ENCODE measurements at places on chromosomes 6 and 20.
A peak's percentile ranks its signal among the peaks of the same experiment; 100 is the strongest.

GRCh38 chr6:142284419-142284818 lies 17.4 kb upstream of the ADGRG6 start:
- H3K27ac ChIP-seq: no peak overlapping the region
- no peaks in the 10 kb centered on the region for H3K27me3 ChIP-seq
- no peak for DNase-seq

GRCh38 chr20:14644306-14645097 lies 307.1 kb upstream of the FLRT3 start:
- H3K27ac ChIP-seq: no peak overlapping the region
- H3K36me3 ChIP-seq: no peaks in the 10 kb centered on the region
- DNase-seq: no peak
- H3K4me3 ChIP-seq: no peak overlapping the region
- H3K27me3 ChIP-seq: no peaks in the 10 kb centered on the region

- peak overlapping the region; percentile 26 for H3K27ac ChIP-seq
- H3K36me3 ChIP-seq: peaks cover 4% of the 10 kb centered on the region
- no peaks in the 10 kb centered on the region for H3K4me1 ChIP-seq
- DNase-seq: no peak
Measured at GRCh38 chr6:106667022-106667402, 37.6 kb downstream of the QRSL1 start.

DNA sequence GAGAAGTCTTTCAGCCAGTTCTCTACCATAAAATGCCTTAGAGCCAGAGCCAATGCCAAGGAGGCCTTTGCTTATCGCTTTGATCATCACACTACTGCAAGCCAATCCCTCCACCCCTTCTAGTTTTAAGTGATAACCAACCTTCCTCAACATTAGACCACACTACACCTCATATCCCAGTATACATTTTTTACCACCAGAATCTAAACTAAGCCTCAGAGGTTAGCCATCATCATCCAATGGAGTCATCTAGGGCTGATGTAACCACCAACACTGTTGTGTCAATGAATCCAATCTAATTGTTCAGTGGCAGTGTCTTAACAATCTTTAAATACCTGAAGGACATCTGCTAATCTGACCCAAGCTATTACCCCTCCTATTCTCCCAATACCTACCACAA lies 6.4 kb downstream of the ZUP1 start:
- DNase-seq: no peak
- H3K27ac ChIP-seq: no peak overlapping the region

GRCh38 chr20:34058831-34059230 lies 53.2 kb downstream of the EIF2S2 start:
- H3K36me3 ChIP-seq: no peaks in the 10 kb centered on the region
- H3K4me1 ChIP-seq: no peaks in the 10 kb centered on the region
- no peak overlapping the region for H3K27ac ChIP-seq
- H3K27me3 ChIP-seq: no peaks in the 10 kb centered on the region

- peak; percentile 20 for DNase-seq
- H3K4me1 ChIP-seq: no peaks in the 10 kb centered on the region
- H3K4me3 ChIP-seq: no peak overlapping the region
- H3K27me3 ChIP-seq: no peaks in the 10 kb centered on the region
- peaks cover 3% of the 10 kb centered on the region for H3K36me3 ChIP-seq
Measured at GRCh38 chr20:44020406-44021148, 105.9 kb downstream of the TOX2 start.

GRCh38 chr6:2659882-2660281 lies 90.8 kb downstream of the MYLK4 start:
- no peak overlapping the region for H3K27ac ChIP-seq
- no peak overlapping the region for H3K4me3 ChIP-seq
- no peaks in the 10 kb centered on the region for H3K27me3 ChIP-seq
- no peak for DNase-seq
- no peaks in the 10 kb centered on the region for H3K36me3 ChIP-seq

GRCh38 chr6:32868257-32868788 lies 14.3 kb downstream of the PSMB9 start:
- H3K4me1 ChIP-seq: no peaks in the 10 kb centered on the region
- no peak for DNase-seq
- no peak overlapping the region for H3K4me3 ChIP-seq
- no peak overlapping the region for H3K27ac ChIP-seq
- H3K36me3 ChIP-seq: no peaks in the 10 kb centered on the region

GRCh38 chr6:160919723-160920440 lies 71.7 kb upstream of the MAP3K4 start:
- no peaks in the 10 kb centered on the region for H3K4me1 ChIP-seq
- no peaks in the 10 kb centered on the region for H3K36me3 ChIP-seq
- H3K27me3 ChIP-seq: no peaks in the 10 kb centered on the region
- H3K27ac ChIP-seq: no peak overlapping the region

DNA sequence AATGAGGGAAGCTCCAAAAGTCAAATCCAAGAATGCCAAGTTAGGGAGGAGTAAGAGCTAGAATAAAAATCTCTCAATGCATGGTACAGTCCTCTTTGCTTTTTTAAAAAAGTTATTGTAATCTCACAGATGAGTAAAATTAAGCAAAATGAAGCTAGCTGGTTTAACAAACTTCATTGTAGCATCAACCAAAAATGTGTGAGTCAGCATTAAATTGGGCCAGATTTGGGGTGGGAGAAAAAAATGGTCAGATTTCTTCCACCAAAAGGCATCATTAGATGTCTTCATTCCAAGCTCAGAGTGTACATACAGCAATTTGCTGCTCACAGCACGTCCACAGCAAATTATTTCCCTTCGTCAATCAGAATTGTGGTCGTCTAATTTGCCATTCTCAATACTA lies 441.5 kb upstream of the FLRT3 start:
- H3K36me3 ChIP-seq: no peaks in the 10 kb centered on the region
- DNase-seq: no peak
- no peaks in the 10 kb centered on the region for H3K4me1 ChIP-seq
- H3K4me3 ChIP-seq: no peak overlapping the region
- H3K27ac ChIP-seq: no peak overlapping the region
- H3K27me3 ChIP-seq: no peaks in the 10 kb centered on the region

DNA sequence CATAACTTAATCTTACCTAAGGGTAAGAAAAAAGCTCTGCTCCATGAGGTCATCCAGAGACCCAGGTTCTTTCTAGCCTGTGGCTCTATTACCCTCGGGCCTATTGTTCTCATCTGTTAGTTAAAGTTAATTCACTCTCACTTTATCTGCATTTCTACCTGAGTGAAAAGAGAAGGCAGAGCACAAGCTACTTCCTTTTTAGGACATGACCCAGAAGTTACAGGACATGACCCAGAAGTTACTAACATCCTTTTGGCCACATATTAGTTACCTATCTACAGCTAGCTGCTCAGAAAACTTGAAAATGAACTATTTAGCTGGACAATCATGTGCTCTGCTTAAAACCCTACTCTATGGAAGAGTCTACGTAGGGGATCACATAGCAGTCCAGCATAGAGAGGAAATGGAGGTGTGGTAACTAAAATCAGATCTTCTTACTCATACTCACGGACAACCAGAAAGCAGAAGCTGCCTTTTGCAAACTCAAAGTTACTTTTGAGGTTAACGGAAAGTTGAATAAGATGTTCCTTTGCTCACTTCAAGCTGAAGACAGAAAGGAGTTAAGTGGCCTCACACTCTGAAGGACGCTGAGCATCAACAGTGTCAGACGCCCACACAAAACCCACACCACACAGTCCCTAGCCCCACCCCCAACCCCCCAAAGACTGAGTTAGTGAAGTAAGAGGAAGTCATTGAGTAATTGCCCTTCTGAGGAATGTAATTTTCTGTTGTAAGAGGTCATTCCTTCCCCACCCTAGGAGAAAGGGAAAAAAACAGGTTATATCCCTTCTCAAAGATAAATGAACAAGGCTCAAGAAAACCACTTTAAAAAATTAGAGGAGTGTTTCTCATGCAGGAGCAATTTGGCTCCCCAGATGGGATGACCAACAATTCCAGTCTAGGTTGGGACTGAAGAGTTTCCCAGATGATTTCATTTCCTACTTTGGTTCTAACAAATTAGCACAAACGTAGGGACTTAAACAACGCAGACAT lies 45.9 kb upstream of the TAB2 start:
- no peaks in the 10 kb centered on the region for H3K27me3 ChIP-seq
- no peak for DNase-seq
- no peaks in the 10 kb centered on the region for H3K4me1 ChIP-seq
- H3K4me3 ChIP-seq: no peak overlapping the region

DNA sequence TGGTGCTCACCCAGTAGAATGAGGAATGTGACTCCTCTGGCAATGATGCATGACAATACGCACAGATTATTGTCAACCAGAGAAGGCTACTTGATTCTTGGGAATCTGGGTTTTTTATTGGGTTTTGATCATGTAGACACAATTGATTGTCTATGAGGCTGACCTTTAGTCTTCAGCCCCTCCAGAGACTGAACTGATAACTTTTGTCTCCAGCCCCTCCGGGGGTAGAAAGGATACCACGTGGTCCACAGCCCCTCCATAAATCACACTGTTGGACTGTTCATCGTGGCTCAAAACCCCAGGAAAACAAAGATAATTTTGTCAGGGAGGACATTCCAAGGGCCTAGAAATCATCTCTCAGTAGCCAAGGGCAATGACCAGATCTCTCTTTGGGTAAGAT lies 57.5 kb upstream of the ADGRF5 start:
- no peaks in the 10 kb centered on the region for H3K36me3 ChIP-seq
- no peak for DNase-seq
- H3K4me3 ChIP-seq: no peak overlapping the region
- no peak overlapping the region for H3K27ac ChIP-seq

GRCh38 chr6:42118162-42119001 lies 24.0 kb downstream of the C6orf132 start:
- H3K27ac ChIP-seq: no peak overlapping the region
- DNase-seq: no peak
- H3K36me3 ChIP-seq: no peaks in the 10 kb centered on the region
- no peaks in the 10 kb centered on the region for H3K27me3 ChIP-seq

- no peak overlapping the region for H3K27ac ChIP-seq
- no peaks in the 10 kb centered on the region for H3K36me3 ChIP-seq
- no peak for DNase-seq
- no peak overlapping the region for H3K4me3 ChIP-seq
- H3K27me3 ChIP-seq: no peaks in the 10 kb centered on the region
- H3K4me1 ChIP-seq: no peaks in the 10 kb centered on the region
Measured at GRCh38 chr6:139386404-139386803, 12.0 kb upstream of the CITED2 start.

DNA sequence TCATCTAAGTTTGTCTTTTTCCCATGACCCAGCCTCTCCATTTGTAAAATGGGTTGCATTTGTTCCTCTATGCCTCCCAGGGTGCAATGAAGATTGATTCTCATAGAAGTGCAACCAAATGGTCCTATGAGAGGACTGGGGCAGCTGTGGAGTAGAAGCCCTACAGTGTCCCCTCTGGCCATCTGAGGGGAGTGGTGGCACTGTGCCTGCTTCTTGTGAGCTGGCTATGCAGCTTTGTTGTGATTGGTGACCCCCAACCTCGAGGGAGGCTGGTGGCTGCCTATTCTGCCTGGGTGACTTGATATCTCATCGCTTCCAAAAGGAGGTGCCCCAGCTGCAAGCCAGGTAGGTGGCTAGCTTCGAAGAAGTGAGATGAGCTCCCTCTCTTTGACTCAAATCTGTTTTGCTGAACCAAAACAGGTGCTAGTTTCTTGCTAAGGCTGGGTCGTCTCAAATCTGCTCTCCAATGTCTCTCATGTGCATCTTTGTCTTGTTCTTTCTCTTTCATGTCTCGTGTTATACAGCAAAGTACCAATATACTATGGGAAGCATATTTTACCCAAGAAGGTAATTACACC lies 33.9 kb downstream of the TXLNB start:
- DNase-seq: no peak
- H3K4me1 ChIP-seq: no peaks in the 10 kb centered on the region
- no peaks in the 10 kb centered on the region for H3K27me3 ChIP-seq

GRCh38 chr6:132218059-132218696 lies 183.1 kb downstream of the MOXD1 start:
- no peaks in the 10 kb centered on the region for H3K27me3 ChIP-seq
- H3K36me3 ChIP-seq: no peaks in the 10 kb centered on the region
- no peak overlapping the region for H3K4me3 ChIP-seq
- no peak for DNase-seq
- no peaks in the 10 kb centered on the region for H3K4me1 ChIP-seq

DNA sequence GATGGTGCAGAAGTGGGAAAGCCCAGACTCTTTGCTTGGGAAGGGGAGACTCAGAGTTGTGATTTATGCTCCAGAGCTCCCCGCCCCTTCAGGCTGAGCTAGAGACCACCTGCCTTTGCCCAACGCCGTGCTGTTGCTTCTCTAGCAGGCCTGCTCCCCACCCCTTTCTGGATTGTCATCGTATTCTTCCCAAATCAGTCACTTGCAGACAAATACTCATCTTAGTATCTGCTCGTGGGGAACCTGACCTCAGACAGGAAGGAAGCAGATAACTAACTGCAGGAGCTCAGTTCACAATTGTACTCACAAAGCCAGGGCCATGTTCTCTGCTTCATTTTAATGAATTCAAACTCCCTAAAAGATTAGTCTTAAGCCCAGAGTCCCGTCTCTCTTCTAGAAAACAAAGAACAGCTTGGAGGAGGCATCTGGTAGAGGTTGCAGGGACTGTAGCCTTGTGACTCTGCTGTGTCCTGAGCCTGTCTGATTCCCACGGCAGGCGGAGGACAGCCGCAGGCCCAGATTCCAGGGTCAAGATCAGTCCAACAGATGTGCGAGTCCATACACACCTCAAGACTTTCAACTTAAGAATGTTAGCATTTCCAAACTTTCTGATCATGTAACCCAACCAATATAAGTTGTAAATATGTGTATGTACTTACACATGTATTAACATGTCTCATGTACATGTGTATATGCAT lies 57.2 kb upstream of the GGTLC1 start:
- H3K27ac ChIP-seq: no peak overlapping the region
- H3K27me3 ChIP-seq: no peaks in the 10 kb centered on the region
- no peaks in the 10 kb centered on the region for H3K4me1 ChIP-seq
- no peak overlapping the region for H3K4me3 ChIP-seq

DNA sequence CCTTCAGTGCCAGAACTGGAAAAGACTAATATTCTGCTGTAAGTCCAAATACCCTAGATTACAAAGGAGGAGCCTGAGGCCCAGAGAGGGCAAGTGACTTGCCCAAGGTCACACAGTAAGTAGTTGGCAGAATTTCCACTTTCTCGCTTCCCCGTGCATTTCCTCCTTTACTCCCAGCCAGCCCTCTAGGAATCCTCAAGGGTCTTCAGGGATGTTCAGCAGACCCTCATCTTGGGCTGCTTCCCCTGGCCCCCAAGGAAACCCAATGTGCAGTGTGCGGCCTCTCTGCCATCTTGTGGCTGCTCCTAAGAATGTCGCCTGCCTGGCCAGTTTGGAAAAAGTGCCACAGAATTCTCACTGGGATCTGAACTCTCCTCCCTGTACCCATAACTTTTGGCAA lies 217.7 kb upstream of the LRFN2 start:
- no peaks in the 10 kb centered on the region for H3K27me3 ChIP-seq
- no peaks in the 10 kb centered on the region for H3K36me3 ChIP-seq
- no peak overlapping the region for H3K27ac ChIP-seq

- H3K4me1 ChIP-seq: no peaks in the 10 kb centered on the region
- H3K27ac ChIP-seq: no peak overlapping the region
- DNase-seq: no peak
- peaks cover 8% of the 10 kb centered on the region for H3K36me3 ChIP-seq
- no peak overlapping the region for H3K4me3 ChIP-seq
- no peaks in the 10 kb centered on the region for H3K27me3 ChIP-seq
Measured at GRCh38 chr6:53517021-53517420, 27.9 kb downstream of the GCLC start.

All from iPS DF 6.9 (cell line).